IMR-90 (cell line): ENCODE measurements at places on chromosomes 11 and 22. TPM values are rescaled to one million over a fixed set of nuclear protein-coding genes. Genes with fewer than 3 reads are reported as not detected.

The RAB39A gene
- total RNA-seq = not detected in 2 replicates

DNA sequence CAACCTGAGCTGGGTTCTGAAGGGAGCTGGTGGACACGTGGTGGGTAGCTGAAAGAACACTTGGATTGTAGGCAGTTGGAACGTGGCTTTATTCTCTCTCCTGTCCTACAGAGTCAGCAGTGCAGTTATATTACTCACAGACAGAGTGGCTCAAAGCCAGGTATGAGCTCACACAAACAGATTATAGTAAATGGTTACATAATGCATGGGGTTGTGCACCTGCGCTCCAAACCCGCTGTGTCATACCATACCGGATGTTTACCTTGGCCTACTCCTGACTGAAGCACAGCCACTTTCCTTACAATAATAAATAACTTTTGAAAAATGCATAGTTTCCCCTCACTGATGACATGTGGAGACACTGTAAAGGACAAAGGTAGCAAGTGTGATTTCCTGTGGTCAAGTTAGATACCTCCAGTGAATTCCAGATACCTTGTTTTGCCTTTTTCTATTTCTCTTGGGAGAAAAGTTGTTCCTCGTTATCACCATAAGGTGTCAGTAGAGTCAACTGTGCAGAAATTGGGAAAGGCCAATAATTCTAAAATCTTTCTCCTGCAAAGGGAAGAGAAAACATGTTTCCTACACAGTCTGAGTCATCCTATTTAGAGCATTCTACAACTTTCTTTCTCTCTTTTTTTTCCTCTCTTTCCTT lies 13.5 kb downstream of the MS4A6A start:
- H3K36me3 ChIP-seq = no peaks in the 10 kb centered on the region
- H3K27ac ChIP-seq = no peak overlapping the region

DNA sequence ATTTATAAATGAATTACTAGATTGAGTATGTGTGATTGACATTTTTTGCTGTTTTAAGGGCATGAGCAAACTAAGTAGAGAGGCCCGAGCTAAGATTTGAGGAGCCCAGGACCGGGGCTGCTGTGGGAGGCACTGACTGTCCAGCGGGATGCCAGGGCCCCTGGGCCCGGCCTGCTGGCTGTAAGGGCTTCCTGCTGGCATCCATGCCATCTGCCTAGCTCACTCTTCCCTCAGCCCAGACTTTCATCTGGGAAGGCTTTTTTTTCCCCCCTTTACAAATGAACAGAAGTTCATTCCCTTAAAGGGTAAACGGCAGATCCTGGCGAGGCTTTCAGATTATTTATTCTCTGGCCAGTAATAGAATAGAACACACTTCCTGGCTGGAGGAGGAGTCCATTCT lies 16.0 kb upstream of the TP53I11 start:
- H3K4me3 ChIP-seq = no peak overlapping the region
- peaks cover 24% of the 10 kb centered on the region for H3K27me3 ChIP-seq
- no peak for DNase-seq
- H3K4me1 ChIP-seq = no peaks in the 10 kb centered on the region
- no peaks in the 10 kb centered on the region for H3K36me3 ChIP-seq

DNA sequence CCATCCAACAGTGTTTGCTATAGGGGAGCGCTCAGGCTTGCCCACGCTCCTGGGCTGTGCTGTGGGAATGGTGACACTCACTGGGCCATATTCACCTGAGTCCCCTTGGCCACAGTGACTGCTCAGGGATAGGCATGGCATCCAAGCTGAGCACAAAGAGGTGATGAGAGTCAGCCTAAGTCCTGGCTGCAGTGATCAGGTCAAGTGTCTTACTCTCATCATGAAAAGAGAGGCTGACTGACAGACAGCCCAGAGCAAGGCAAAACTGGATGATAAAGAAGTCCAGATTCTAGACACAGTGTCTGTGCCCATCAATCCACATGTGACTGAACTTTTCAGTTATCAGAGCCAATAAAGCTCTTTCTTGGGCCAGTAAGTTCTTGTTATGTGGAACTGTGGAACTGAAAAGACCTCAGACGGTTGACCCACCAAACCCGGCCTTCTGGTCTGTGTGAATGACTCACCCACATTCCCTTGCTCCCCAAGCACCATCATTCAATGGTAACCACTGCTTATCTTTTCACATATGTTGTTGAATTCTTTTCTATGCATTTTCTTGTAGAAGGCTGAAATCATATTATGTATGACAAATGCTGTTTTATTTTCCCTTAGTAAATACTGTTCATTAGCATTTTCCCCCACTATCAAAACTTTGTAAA lies 43.2 kb upstream of the YPEL1 start:
- peak overlapping the region; percentile 26; the same call in 1 of the 2 replicates for H3K27ac ChIP-seq
- H3K4me1 ChIP-seq = peaks cover 6% of the 10 kb centered on the region
- peak; percentile 90 for DNase-seq
- no peaks in the 10 kb centered on the region for H3K27me3 ChIP-seq
- peaks cover 27% of the 10 kb centered on the region for H3K36me3 ChIP-seq
- H3K4me3 ChIP-seq = no peak overlapping the region

DNA sequence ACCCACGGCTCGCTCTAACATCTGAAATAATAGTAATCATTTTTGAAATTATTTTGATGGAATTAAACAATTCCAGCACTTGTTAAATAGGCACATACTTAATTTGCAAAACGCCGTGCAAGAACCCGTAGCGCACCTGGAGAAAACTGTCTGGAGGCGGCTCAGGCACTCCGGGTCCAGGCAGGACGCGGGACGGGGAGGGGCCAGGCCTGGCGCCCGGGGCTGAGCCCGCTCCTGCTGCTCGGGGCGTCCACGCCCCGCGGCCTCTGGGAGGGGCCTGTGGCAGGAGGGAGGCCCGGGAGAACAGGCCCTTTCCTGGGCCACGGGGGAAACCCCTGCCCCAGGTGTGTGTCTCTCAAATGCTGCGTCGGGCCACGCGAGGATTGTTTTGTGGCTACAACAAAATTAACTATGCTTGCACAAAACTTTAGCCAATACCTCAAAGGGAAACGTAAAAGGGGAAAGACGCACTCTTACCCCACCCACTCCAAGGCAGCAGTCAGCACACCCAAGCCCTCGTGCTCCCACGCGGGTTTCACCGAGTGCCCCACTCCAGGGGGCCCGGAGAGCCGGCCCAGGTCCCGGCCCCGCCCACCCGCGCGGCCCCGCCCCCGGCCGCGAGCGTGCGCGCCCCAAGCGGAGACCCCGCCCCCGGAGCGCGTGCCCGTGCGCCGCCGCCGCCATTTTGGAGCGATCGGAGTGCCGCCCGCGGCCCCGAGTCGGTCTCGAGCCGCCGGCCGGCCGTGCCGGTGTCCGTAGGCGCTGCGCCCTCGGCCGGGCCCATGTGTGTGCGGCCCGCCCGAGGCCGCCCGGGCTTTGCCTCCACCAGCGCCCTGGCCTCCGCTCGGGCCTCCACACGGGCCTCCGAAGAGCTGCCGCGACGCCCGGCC lies at the start of gene PPP6R2:
Gene PPP6R2 (plus strand): TSS at position 677 of the 890 bp plus-strand sequence. CDS start 50,582 bp downstream, outside the sequence.
- peak within 1 kb of the TSS; percentile 57 for H3K4me3 ChIP-seq
- DNase-seq = peak; percentile 35
- H3K27me3 ChIP-seq = no peaks in the 10 kb centered on the region
- peaks cover 5% of the 10 kb centered on the region; the same call in 1 of the 2 replicates for H3K4me1 ChIP-seq

DNA sequence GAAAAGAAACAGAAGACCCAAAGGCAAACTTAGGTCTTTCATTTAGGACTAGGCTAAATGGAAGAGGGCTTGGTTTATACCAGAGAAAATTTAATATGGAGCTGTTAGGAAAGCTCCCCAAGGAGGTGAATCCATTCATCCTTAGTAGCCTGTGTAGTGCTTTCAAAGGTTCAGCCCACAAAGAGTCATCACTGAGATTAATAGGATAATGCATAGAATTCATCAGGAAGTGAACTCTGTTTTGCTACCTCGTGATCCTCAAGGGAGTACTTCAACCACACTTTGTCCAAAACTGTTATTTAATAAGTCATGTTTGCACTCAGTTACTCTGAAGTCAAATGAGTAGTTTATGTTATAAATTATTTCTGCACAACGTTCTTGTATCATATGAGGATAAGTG lies 43.3 kb upstream of the MMP7 start:
- H3K4me3 ChIP-seq = no peak overlapping the region
- no peak overlapping the region for H3K27ac ChIP-seq
- H3K27me3 ChIP-seq = no peaks in the 10 kb centered on the region

GRCh38 chr11:18765554-18765953 lies 26.0 kb downstream of the PTPN5 start:
- H3K27me3 ChIP-seq = peaks cover 3% of the 10 kb centered on the region
- no peak overlapping the region for H3K27ac ChIP-seq
- peak; percentile 14 for DNase-seq
- H3K4me1 ChIP-seq = peaks cover 2% of the 10 kb centered on the region
- no peak overlapping the region for H3K4me3 ChIP-seq
- no peaks in the 10 kb centered on the region for H3K36me3 ChIP-seq

- H3K27me3 ChIP-seq = no peaks in the 10 kb centered on the region
- peaks cover 33% of the 10 kb centered on the region for H3K4me1 ChIP-seq
Measured at GRCh38 chr11:73386016-73386415, 9.8 kb downstream of the RELT start.

The ALKBH3 gene
- 62.9 and 68.6 TPM in 2 replicates for total RNA-seq

The MYEOV gene
- 6.1 and 6.8 TPM in 2 replicates for total RNA-seq

GRCh38 chr22:20523086-20523983 lies 15.9 kb downstream of the MED15 start:
- H3K4me3 ChIP-seq = no peak overlapping the region
- peaks cover 26% of the 10 kb centered on the region for H3K36me3 ChIP-seq
- peaks cover 39% of the 10 kb centered on the region for H3K4me1 ChIP-seq
- peak; percentile 59 for DNase-seq
- peak overlapping the region; percentile 42; the same call in 1 of the 2 replicates for H3K27ac ChIP-seq

- H3K4me3 ChIP-seq = no peak overlapping the region
- DNase-seq = no peak
- no peaks in the 10 kb centered on the region for H3K27me3 ChIP-seq
- peaks cover 2% of the 10 kb centered on the region; the same call in 1 of the 2 replicates for H3K4me1 ChIP-seq
- no peaks in the 10 kb centered on the region for H3K36me3 ChIP-seq
- no peak overlapping the region for H3K27ac ChIP-seq
Measured at GRCh38 chr11:86374069-86374468, 618 bp upstream of the CCDC81 start.

The MMP8 gene
- total RNA-seq = under 0.01 and 0.18 TPM in 2 replicates

GRCh38 chr22:43437871-43438475 lies 26.2 kb downstream of the MPPED1 start:
- no peaks in the 10 kb centered on the region for H3K36me3 ChIP-seq
- H3K27ac ChIP-seq = no peak overlapping the region
- peaks cover 16% of the 10 kb centered on the region; the same call in 1 of the 2 replicates for H3K27me3 ChIP-seq
- no peak overlapping the region for H3K4me3 ChIP-seq

- H3K4me1 ChIP-seq = no peaks in the 10 kb centered on the region
- no peak overlapping the region for H3K4me3 ChIP-seq
- peaks cover 5% of the 10 kb centered on the region; the same call in 1 of the 2 replicates for H3K27me3 ChIP-seq
Measured at GRCh38 chr22:26330971-26331625, 98.0 kb upstream of the ASPHD2 start.
